ENCODE measurements at places on chromosomes 2 and 18. TPM values are rescaled to one million over a fixed set of nuclear protein-coding genes. Genes with fewer than 3 reads are reported as not detected.

- no peak overlapping the region for H3K27ac ChIP-seq
- H3K4me1 ChIP-seq: peaks cover 14% of the 10 kb centered on the region
- DNase-seq: no peak
- no peaks in the 10 kb centered on the region for H3K36me3 ChIP-seq
- peaks cover 20% of the 10 kb centered on the region for H3K27me3 ChIP-seq
- H3K4me3 ChIP-seq: no peak overlapping the region
Measured at GRCh38 chr18:46331316-46331715, 227.1 kb downstream of the HAUS1 start.

DNA sequence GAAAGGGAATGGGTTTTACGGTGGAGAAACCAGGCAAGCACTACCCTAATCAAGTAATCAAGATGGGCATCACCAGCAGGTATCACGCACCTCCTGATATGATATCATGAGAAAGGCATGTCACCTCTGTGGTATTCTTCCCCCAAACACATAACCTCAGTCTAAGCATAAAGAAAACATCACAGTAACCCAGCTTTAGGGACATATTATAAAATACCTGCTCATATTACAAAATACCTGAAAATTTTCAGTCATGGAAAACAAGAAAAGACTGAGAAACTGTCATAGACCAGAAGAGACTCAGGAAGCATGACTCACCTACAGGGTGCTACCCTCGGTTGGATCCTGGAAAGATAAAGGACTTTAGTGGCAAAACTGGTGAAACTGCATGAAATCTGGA is 30.5 kb downstream of the GCKR start:
- H3K4me1 ChIP-seq: no peaks in the 10 kb centered on the region
- no peak overlapping the region for H3K4me3 ChIP-seq
- no peaks in the 10 kb centered on the region for H3K27me3 ChIP-seq
- H3K36me3 ChIP-seq: no peaks in the 10 kb centered on the region
- DNase-seq: peak; percentile 5

DNA sequence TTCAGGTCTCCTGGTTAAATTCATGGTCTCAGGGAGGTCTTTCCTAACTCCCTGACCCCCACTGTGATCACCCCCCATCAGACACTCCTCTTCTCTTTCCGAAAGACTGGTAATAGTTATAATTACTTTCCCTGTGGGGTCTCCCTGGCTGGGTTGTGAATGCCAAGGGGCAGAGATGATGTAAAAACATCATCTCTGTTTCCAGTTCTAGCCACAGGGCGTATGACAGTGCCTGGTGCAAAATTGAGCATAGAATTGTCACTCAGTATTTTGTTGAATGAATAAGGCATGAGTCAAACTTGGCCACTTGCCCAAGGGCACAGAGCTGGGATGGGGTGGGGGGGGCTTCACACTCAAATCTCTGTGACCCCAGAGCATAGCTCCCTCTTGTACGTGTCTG is 65.2 kb downstream of the LTBP1 start:
- peaks cover 3% of the 10 kb centered on the region for H3K4me1 ChIP-seq
- H3K27ac ChIP-seq: no peak overlapping the region
- H3K4me3 ChIP-seq: no peak overlapping the region
- no peaks in the 10 kb centered on the region for H3K27me3 ChIP-seq
- DNase-seq: no peak

DNA sequence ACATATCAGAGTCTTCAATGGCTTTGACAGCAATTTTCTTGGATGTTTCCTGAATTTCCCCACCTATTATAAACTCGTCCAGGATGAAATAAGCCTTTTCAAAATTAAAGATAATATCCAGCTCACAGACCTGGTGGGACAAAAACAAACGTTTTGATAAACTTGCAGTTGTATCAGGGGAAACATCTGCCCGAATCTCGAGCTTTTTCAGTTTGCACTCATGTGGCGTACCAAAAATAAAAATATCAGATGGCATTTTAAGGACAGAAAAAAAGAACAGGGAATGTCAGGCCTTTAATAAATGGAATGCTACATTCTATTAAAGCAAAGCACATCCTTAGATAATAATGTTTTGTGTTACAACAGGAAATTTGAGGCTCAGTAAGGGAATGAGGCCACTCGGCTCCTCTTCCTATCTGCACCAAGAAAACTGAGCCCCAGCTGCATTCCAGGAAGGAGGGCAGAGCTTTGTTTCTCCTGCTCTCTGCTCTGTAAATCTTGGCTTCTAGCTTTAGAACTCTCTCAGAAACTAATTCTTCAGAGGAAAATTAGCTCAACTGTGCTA is 72.1 kb downstream of the AP1S3 start:
- no peaks in the 10 kb centered on the region for H3K27me3 ChIP-seq
- peaks cover 11% of the 10 kb centered on the region for H3K4me1 ChIP-seq
- no peak overlapping the region for H3K27ac ChIP-seq
- no peak overlapping the region for H3K4me3 ChIP-seq

The GNAL gene
- 3.6 TPM for total RNA-seq

DNA sequence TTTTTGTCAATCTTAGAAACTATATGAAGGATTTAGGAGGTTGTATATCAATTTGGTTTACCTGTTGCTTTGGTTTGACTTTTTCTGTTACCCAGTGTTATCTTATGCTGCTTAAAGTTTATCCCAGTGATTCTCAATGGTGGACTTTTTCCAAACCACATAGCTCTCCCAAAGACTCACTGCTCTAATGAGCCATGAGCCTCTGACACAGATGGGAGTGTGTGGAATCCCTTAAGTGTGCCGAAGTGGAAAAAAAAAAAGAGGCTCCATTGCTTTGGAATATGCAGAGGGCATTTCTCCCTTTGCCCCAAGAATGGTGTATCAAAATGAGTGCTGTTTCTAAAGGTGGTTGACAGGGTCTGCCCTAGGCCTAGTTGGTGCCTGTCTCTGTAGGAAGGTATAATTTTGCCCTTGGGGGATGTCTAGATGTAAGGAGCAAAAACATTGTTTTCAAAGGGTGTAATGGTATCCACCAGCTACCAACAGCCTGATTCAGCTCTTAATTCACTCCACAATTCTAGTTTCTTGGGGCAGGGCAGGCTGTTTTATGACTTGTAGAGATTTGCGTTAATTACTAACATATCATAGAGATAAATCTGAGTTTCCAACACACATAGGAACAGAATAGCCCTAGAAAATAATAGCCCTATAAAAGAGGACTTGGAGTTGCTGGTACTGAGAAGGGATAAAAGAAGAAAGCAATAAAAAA is 64.3 kb upstream of the CYP26B1 start:
- H3K27me3 ChIP-seq: no peaks in the 10 kb centered on the region
- peak; percentile 95 for DNase-seq
- H3K36me3 ChIP-seq: no peaks in the 10 kb centered on the region
- peak overlapping the region; percentile 39 for H3K27ac ChIP-seq
- no peak overlapping the region for H3K4me3 ChIP-seq
- peaks cover 23% of the 10 kb centered on the region for H3K4me1 ChIP-seq
